ENCODE measurements at places on chromosomes 12 and 14.

- no peak for DNase-seq
Measured at GRCh38 chr14:64119500-64119899, 174.7 kb downstream of the ESR2 start.

DNA sequence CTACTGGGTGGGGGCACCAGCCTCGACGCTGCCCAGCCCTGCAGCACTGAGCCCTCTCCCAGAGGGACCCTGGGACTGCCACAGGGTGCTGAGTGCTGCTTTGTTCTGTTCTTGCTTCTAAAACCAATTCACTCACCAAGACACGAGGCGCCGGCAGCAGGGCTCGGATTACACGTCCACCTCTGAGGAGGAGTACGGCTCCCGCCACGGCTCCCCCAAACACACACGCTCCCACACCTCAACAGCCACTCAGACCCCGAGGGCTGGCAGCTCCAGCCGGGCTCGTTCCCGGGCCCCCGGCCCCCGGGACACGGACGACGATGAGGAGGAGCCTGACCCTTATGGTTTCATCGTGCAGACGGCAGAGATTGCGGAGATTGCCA lies 24.3 kb downstream of the CEP170B start:
- DNase-seq, result no peak

- peak; percentile 94 for DNase-seq
Measured at GRCh38 chr12:70365648-70366518, at the start of gene KCNMB4. Gene KCNMB4 (plus strand): TSS chr12:70366290. CDS start chr12:70366735, 445 bp downstream.

- no peak for DNase-seq
Measured at GRCh38 chr12:11797317-11797913, 147.9 kb downstream of the ETV6 start.

DNA sequence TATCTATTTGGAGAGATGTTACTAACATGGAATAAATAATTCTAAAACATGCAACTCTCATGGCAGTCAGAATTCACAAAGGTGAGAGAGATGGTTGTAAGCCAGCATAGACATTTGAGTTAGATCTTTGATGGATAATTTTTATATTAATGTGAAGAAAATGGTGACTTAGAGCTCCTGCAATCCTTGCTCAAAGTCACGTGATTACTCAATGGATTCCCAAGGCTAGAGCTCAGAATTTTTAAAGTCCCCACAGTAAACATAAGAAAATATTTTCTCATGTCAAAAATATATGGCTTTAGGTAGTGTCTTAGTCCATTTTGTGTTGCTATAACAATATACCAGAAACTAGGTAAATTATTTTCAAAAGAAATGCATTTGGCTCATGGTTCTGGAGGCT lies 281.5 kb upstream of the PRKD1 start:
- no peak for DNase-seq

- no peak for DNase-seq
Measured at GRCh38 chr14:61516964-61517653, 178.2 kb upstream of the HIF1A start.

DNA sequence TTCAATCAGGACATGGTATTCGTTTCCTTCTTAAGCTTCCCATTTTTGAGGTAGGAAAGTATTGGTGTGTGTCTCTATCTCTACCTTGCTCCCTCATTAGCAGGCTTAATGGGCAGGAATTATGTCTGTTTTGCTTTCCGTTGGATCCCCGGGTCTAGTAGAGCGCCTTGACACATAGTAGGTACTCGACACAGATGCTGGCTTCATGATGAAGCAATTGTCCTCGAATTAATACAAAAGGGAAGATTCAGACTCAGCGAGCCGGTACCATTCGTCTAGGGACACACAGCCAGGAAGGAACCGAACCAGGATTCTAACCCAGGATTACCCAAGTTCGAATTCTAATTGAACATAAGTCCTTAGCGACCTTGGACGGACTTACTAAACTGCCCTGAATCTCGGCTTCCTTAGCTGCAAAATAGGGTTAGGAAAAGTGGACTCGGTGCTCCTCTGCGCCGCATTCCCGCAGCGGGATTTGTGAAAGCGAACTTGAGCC lies 496 bp upstream of the ISCU start:
- DNase-seq, result no peak

- DNase-seq, result peak; percentile 37
Measured at GRCh38 chr14:20757965-20758364, 10.2 kb upstream of the EDDM3B start.

GRCh38 chr12:132772606-132773005 lies 11.0 kb upstream of the ANKLE2 start:
- DNase-seq, result peak; percentile 81

DNA sequence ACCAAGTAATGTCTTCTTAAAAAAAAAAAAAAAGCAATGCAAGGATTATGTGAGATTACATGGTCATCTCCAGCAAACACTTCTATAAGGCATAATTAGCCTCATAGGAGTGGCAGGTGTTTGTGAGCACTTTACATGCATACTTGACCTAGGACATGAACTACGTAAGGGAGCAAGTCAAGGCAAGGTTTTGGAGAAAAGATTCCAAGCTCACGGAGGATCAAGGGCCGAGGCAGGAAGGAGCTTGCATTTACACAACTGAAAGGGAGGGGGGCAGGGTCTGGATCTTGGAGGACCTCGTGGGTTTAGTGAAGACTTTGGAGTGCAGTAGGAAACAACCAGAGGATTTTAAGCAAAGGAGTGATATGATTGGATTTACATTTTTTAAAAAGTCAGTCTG lies 112.5 kb downstream of the CCER1 start:
- DNase-seq, result no peak

DNA sequence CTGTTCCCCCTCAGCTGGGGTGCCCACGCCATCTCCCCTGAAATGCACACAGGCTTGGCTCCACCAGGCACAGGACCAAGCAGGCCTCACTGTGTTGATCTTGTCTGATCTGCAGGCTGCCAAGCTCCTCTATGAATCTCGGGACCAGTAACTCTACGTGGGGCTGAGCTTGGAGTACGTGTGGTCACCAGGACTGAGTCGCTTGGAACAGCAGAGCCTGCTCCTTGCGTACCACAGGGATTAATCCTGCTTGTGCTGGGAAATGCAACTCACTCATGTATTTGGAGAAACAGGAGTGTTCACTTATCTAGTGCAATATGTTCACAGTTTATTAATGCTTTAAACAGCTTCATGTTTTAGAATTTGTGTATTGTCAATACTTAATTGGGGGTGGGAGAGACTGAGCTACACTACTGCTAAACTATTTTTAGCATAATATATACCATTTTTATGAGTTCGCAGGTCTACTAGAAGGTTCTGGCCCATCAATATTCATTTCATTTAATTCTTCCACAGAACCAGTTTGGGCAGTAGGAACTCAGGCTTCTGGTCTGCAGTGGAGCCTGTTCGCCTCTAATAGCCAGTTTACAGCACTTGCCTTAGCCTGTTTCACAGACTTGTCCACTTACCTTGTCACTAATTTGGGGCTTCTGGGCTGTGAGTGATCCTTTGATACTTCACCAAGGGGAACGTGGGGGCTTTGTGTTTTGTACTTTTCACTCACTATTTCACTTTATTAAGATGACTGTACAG lies 17.4 kb downstream of the ZFYVE21 start:
- no peak for DNase-seq

- peak; percentile 42 for DNase-seq
Measured at GRCh38 chr14:91911474-91912032, 35.9 kb downstream of the FBLN5 start.

DNA sequence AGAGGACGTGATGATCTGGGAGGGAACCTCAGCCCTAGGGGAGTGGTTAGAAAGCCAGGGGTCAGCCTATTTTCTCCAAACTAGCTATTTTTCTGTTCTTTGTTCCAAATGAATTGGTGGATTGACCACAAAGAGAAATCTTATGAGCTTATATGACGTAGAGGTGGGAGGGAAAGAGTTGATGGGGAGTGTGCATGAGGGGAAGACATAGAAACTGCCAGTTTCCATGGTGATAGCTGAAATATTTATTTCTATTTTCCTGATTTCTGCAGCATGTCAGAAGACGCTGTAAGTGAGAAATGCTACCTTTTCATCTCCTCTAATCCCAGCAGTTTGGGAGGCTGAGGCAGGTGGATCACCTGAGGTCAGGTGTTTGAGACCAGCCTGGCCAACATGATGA lies 51.4 kb upstream of the CISTR start:
- no peak for DNase-seq

GRCh38 chr12:26255893-26256645 lies 60.7 kb downstream of the SSPN start:
- DNase-seq, result no peak

- no peak for DNase-seq
Measured at GRCh38 chr12:63882844-63883243, 38.3 kb downstream of the SRGAP1 start.

- no peak for DNase-seq
Measured at GRCh38 chr12:15407025-15407424, 84.7 kb downstream of the PTPRO start.

- DNase-seq, result no peak
Measured at GRCh38 chr14:23538785-23539184, 12.8 kb downstream of the ZFHX2 start.

DNA sequence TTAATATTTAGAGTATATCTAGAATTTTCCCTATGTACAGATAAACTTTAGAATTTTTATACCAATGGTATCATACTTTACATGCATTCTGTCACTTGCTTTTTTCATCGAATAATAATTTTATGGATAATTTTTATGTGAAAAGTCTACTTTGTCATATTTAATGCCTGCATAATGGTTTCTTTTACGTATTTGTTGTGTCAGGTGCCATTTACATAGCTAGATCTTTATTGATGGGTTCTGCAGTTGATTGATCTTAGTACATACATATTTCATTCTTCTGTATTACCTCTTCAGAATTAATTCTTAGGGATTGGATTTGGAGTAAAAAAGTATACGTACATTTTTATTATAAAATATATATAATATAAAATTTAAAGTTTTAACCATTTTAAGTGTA lies 77.7 kb upstream of the NEDD1 start:
- no peak for DNase-seq

GRCh38 chr12:124655698-124656516 lies 88.5 kb upstream of the NCOR2 start:
- DNase-seq, result no peak

DNA sequence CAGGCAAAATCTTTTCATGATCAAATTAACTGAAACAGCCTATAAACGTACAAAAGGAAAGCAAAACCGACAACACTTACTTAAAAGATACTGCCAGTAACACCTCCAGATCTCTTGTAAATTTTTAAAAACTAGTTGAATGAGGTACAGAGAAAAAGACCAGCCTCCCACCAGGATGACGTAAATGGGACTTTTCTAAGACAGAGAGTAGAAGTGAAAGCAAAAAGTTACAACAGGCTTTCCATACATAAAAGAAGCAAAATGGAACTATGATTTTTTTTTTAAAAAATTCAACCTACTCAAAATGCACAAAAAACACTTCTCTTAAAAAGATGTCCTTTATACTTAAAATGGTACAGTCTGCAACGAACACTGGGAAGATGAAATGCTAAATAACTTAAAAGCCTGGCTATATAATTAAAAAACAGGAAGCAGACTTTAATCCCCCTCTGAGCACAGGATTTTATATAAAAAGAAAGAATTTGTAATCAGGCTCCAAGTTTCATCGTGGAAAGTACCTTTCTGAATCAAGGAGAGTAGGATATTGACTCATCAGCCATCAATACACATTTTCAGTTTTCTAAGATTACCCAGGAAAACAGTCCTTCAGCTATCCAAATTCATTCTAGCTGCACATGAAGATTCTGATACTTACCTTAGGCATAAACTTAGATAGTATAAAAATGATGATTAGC lies 14.2 kb upstream of the MYO1A start:
- DNase-seq, result peak; percentile 79

- no peak for DNase-seq
Measured at GRCh38 chr14:24999157-24999556, 50.8 kb downstream of the STXBP6 start.

- DNase-seq, result no peak
Measured at GRCh38 chr14:61765225-61765943, 3.2 kb downstream of the SNAPC1 start.

GRCh38 chr12:106954462-106955376 lies 988 bp upstream of the TMEM263 start:
- no peak for DNase-seq

DNA sequence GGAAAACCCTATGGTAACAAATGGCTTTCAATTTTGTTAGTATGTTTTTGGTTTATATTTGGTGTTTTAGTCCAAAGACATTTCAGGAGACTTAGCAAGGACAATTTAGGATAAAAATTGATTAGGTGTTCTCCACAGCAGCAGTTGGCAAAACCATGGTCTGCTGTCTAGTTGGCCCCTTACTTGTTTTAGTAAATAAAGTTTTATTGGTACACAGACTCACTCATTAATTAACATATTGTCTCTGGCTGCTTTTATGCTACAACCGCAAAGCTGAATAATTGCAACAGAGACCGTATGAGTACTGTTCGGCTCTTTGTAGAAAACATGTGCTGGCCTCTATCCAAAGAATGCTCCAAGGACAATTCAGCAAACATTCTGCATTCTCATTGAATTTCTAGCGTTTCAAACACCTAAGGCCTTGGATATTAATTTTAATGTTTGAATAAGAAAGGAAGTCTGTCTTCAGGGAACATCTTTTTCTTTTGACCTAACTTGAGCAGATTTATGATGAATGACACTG lies 77.7 kb downstream of the CCDC92 start:
- no peak for DNase-seq

GRCh38 chr12:25725931-25726330 lies 172.8 kb upstream of the LMNTD1 start:
- DNase-seq, result no peak

GRCh38 chr14:61296719-61297502 lies 15.8 kb upstream of the TMEM30B start:
- peak; percentile 38 for DNase-seq

DNA sequence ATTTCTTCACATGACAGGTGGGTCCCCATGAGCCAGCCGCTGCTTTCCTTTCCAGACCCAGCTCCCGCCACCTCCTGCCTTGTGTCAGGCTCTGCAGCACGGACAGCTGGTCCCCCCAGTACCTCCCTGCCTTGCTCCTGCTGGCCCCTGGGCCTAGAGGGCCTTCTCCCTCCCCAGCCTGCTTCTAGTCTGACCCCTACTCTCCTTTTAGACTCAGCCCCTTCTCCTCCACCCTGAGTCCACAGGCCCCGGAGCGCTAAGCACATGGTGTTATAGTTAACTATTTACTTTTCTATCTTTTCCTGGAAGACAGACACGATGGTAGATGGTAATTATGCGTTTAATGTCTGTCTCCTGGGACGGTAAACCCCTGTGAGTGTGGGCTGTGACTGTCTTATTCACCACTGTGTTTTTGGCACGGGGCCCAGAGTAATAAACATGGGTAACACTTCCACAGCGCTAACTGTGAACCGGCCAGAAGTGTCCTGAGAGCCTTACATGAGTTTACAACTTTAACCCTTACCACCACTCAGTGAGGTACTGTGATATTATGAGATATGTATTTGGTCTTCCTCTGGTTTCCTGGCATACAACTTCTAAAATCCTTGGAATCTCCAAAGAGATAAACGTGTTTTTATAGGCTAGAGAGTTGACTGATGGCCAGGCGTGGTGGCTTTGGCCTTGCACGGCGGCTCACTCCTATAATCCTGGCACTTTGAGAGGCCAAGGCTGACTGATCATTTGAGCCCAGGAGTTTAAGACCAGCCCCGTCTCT lies 41.2 kb downstream of the DGLUCY start:
- no peak for DNase-seq

GRCh38 chr14:92986254-92987147 lies 63.6 kb downstream of the CHGA start:
- DNase-seq, result no peak

GRCh38 chr14:50845166-50845565 lies 14.2 kb upstream of the NIN start:
- no peak for DNase-seq

All from GM10248 (cell line).